Stimulated activated CD4-positive, alpha-beta T cell treated with anti-CD3 and anti-CD28 coated beads, TNF-alpha, amount 100 ng/mL, for 1 hour (primary cell): ENCODE measurements at places on chromosomes 12 and 14.

- no peak for DNase-seq
Observed at GRCh38 chr12:70556179-70556869, 80.9 kb downstream of the PTPRB start.

DNA sequence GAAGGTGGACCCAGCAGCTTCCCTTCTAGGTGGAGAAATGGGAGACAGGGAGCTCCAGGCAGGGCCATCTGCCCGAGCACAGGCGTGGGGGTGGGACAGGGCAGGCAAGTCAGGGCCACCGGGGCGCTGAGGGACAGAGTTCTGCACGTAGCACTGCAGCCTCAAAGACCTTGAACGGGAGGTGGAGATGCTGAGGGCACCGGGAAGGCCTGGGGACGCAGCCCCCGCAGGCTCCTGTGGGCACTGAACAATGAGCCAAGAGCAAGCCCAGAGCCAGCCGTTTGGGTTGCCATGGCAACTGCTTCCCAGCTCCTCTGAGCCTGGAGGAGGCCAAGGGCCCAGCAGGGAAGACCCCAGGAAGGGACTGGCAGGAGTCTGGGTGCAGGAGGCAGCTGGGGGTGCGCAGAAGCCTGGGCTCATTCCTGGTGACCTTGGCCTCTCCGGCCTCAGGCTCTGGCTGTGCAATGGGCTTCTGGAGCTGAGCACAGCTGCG is 3.4 kb downstream of the LBHD2 start:
- no peak for DNase-seq

- DNase-seq, result no peak
Observed at GRCh38 chr14:21054123-21054767, 3.4 kb upstream of the RNASE8 start.

GRCh38 chr14:77804592-77804991 is 4.7 kb downstream of the ADCK1 start:
- no peak for DNase-seq

DNA sequence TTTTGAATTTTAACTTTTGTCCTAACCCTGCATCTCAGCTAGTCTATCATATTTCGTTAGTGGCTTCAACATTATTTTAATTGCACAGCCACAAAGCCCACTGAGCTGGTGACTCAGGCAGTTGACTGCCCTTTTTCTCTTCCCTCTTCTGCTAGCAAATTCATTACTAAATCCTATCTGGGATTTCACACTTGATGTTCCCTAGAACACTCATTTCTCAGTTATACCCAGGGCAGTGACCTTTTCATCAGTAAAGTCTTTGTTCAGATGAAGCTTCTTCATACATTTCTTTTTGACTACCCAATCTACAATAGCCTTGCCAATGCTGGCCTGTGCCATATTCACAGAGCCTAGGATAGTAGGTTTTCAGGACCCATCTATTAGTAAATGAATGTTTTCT is 107.0 kb downstream of the ATXN7L3B start:
- DNase-seq, result no peak

DNA sequence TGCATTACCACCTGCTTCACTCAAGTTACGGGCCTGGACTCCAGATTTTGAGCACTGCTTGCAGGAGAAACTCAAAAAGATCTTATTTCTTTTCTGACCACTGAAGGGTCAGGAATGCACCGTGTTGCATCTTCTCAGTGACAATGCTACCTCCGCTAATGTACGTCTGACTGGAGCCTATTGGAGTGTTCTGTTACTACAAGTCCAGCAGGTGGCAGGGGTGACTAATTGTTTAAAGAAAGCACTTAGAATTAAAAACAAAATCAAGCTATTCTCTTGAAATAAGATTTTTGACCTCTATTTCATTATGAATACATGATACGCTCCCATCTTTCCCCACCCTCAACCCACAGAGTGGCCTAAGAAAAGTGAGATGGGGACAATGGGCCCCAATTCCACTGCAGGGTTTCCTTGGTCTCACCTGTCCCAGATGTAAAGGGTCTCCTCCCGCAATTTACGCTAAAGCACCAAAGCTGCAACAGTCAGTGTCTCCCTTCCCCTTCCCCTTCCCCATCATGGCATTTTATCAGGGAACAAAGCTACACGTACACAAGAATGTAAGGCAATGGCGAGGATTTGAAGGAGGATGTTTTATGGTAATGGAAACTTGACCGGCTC is 2.2 kb downstream of the TBPL2 start:
- DNase-seq, result no peak

DNA sequence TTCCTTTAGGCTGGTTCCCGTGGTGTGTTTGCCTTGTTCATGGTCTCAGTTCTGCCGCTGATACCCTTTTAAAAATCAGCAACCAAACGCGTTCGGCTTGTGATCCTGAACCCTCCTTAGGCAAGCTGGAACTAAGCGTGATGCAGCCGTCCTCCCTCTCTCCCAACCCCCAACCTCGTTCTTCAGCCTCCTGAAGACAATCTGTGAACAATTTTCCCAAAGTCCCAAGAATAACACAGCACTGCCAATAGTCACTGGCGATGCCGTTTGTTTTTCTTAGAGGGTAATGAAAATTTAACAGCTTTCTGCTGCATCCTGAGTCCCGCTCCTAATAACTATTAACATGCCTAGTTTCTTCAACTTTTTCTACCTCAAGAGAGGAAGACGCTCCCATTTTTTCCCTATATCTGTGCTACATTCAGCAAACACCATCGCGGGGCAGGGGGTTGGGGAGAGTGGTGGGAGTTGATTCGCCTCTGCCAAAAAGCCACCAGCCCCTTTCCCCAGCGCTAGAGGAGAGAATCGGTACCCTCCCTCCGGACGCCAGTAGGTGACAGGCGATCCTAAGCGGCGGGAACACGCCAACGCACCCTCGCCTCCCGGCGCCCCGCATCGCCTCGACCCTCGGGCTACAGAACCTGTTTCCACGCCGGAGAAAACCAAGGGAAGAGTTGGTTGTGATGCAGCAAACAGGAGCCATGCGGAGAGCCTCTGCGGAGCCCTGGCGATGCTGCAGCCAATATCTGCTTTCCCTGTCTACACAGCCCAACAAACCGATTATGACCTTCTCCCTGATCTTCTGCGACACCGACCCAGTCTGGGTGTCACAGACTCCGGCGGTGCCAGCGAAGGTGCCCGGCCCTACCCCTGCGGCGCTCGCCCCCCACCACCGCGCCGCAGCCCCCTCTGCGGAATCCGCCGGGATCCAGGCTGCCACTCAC is 752 bp downstream of the PRICKLE1 start:
- no peak for DNase-seq

DNA sequence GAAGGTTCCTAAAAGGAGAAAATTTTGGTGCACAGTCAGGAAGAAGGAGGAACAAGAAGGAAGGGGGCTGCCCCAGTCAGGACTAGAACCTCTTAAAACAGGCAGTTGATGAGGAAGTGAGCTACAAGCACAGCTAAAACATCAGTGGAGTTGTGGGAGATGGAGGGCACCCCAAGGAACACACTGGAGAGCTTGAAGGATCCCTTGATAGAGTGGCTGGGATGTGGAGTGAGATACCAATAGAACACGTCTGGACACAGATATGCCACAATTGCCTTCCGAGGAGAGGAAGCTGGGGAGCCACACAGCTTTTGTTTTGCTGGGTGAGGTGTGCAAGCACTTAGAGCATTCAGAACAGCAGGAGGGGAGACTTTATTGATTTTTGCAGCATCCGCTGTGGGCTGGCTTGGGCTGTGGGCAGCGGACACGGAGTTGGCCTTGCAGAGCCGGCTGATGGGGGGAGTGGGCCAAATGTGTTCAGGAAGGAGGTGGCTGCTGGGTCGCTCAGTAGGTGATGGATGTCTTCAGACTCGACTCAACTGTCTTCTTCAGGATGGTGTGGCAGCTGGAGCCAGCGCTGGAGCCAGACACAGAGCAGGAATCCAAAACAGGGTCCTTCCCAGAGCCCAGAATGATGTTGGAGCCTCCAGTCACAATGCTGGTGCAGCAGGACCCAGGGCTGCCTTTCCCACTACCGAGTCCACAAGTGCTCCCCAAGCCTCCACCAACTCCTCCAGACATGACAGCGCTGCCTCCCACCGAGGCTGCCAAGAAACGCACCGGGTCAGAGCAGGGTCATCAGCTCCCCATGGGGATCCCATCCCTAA is 4.7 kb upstream of the KRT79 start:
- DNase-seq, result no peak

- DNase-seq, result no peak
Observed at GRCh38 chr12:69932676-69933552, 107.9 kb downstream of the MYRFL start.

GRCh38 chr12:31702047-31702446 is 26.8 kb downstream of the AMN1 start:
- no peak for DNase-seq

DNA sequence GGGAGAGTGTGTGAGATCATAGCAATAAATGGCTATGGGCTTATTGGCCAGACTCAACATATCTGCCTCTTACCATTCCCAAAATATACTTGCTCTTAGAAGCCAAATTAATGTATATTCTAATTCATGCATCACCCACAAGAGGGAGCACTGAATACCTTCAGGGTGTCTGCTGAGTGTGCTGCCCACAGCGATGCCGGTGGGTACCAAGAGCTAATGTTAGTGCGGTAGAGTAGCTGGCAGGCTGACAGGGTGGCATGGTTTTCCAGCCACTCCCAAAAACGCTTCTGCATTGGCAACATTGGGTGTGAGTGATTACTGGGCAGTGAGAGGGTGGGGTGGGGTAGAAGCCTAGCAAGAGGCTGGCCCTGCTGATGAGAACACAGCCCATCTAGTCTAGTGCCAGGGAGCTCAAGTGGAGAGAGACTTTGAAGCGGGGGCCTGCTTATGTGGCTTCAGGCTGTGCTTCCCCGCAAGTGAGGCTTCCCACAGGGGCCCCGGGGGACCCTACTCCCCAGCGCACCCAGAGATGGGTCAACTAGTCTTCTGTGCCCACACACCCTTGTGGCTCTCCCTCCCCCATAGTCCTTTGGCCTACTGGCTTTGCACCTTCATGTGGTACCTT is 9.2 kb upstream of the PLEKHD1 start:
- DNase-seq, result no peak

DNA sequence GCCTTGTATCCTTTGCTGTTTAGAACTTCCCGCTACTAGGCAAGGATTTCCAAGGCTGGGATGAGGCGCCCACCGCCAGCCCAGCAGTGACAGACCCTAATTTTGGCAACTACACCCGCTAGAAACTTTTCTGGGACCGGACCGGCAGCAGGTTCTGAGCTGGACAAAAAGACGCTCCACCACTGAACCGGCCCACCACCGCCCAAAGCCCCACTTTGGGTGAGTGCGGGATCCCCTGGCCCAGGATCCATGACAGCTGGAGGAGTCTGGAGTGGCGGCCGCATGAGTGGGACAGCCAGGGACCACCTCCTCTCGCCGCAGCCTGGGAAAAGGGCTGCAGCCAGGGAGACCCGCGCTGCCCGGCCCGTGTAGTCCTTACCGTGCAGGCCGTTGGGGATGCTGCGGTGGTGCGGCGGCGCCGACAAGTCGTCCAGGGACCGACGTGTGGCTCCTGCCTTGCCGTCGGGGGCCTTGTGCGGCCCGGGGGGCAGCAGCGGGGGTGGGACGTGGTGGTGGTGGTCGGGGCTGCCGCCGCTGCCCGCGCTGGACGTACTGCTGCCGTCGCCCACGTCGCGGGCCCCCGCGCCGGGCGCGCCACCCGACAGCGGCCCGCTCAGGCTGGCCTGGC is 1.1 kb downstream of the CCDC85C start:
- no peak for DNase-seq

DNA sequence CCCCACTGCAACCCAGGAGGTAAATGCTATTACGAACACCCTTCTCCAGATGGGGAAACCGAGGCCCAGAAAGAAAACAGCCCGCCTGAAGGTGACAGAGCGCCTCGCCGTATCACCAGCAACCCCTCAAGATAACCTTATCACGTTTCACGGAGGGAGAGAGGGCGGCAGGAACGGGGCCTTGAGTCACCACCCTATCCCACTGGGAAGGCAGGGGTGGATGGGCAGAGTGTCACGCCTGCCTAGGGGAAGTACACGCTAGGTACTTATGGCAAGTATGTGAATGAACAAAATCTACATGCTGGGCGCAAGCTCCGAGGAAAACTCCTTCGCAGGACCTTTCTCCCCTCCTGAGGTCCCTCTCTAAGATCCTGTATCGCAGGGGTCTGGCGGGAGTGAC is 17.8 kb downstream of the NCOR2 start:
- no peak for DNase-seq

GRCh38 chr14:23877111-23877510 is 76.5 kb upstream of the DHRS4 start:
- DNase-seq, result no peak

GRCh38 chr12:125683748-125684381 is 618.6 kb downstream of the AACS start:
- DNase-seq, result no peak

DNA sequence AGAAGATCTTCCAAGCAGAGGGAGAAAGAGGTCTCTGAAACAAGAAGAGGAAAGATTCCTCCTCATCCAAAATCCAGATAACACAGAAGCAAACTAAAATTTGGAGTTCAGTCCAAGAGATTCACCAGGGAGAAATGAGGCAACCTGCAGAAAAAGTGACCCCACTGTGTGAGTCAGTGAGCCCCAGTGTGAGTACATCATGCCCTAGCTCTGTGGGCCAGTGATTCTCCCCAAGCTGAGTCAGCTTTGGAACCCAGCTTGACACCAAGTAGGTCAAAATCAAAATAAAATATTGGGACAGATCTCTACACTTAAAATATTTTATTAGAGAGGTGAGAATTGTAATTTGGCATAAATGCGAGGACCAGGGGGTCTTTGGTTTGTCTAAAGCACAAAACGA is 17.2 kb downstream of the CLEC2B start:
- no peak for DNase-seq

- no peak for DNase-seq
Observed at GRCh38 chr14:54399560-54399959, 2.8 kb downstream of the CDKN3 start.

GRCh38 chr12:24909667-24910066 is 39.2 kb downstream of the BCAT1 start:
- DNase-seq, result no peak

GRCh38 chr12:30796891-30797371 is 42.2 kb upstream of the CAPRIN2 start:
- DNase-seq, result no peak

DNA sequence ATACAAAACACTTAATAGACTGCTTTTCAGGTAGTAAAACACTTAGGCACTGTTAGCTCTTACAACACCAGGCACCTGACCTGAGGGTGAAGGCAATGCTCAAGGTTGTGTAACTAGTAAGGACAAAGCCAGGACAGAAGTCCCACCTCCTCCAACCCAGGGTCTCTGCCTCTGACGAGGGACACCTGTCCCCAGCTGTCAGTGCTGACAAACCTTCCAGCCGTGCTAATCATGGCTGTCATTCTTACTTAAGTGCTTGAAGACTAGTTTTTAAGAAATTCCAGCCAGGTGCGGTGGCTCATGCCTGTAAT is 62.5 kb upstream of the MAX start:
- no peak for DNase-seq

DNA sequence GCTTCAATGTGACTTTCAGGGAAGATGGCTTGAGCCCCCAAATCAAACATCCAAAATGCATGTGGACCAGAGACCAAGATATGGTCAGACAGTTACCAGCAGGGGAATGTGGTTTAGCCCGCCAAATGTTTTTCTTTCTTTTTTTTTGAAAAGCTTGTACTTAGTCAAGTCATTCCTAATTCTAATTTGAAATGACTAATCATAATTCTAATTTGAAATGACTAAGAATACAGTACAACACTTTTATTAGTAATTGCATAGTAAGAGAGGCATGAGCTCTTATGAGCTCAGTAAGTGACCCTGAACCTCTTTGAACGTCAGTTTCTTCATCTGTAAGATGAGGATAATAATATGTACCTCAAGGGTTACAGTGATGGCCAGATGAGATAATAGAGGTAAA is 72.4 kb downstream of the HECTD4 start:
- no peak for DNase-seq

- no peak for DNase-seq
Observed at GRCh38 chr14:32166029-32166428, 35.8 kb upstream of the RNU6-7 start.
